ENCODE measurements at places on chromosomes 5 and 9. TPM values are rescaled to one million over a fixed set of nuclear protein-coding genes. Genes with fewer than 3 reads are reported as not detected.
A peak's percentile ranks its signal among the peaks of the same experiment; 100 is the strongest.

GRCh38 chr5:60803712-60804111 lies 40.4 kb downstream of the ELOVL7 start:
- DNase-seq, result no peak
- no peak overlapping the region for H3K4me3 ChIP-seq
- no peak overlapping the region for H3K27ac ChIP-seq

Gene PCDHB3
- total RNA-seq, result not detected

GRCh38 chr5:158382473-158382872 lies 523.5 kb upstream of the CLINT1 start:
- peaks cover 12% of the 10 kb centered on the region for H3K4me1 ChIP-seq
- no peaks in the 10 kb centered on the region for H3K27me3 ChIP-seq
- DNase-seq, result peak; percentile 39
- H3K4me3 ChIP-seq, result peak overlapping the region; percentile 11

GRCh38 chr9:106112935-106113334 lies 418.6 kb downstream of the TMEM38B start:
- H3K4me3 ChIP-seq, result no peak overlapping the region
- no peaks in the 10 kb centered on the region for H3K36me3 ChIP-seq
- H3K4me1 ChIP-seq, result no peaks in the 10 kb centered on the region
- no peaks in the 10 kb centered on the region for H3K27me3 ChIP-seq
- H3K27ac ChIP-seq, result no peak overlapping the region
